ENCODE measurements at places on chromosomes 3 and 15.

DNA sequence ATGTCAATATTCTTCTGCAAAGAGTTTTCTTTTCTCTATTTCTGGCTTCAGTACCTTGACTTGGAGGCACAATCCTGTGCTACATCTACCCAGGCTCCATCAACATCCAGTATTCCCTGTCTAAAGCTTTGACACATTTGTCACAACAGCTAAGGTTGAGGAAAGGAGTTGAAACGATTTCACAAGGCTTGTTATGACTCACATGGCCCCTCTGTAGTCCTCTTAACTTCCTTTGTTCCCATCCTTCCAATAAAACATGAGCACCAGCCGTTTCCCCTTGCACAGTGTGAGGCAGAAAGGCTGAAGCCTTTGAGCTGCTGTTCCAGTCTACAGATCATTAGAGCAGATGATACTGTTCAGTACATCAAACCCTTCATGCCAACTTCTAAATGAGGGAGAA, 163.0 kb upstream of the TMCO5A start:
- DNase-seq = no peak

DNA sequence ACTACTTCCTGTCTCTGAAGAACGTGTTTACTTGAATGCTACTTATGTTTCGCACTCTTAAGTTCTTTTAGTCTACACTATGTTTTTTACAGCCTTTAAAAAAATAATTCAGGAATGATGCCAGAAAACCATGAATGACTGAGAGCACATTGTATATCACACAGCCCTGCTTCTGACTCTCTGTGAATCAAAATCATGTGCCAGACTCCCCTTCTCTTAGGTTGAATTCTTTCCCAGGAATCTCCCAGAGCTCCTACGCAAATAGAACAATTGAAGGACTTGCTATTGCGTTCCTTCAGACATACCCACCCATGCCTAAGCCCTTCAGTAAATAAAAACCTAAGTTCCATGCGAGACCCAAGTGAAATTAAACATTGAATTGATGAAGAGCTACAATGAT, 782.0 kb upstream of the ALCAM start:
- DNase-seq = no peak

- no peak for DNase-seq
Observed at GRCh38 chr15:42741710-42742109, 4.8 kb upstream of the CDAN1 start.

- DNase-seq = no peak
Observed at GRCh38 chr3:54273791-54274190, 151.4 kb downstream of the CACNA2D3 start.

DNA sequence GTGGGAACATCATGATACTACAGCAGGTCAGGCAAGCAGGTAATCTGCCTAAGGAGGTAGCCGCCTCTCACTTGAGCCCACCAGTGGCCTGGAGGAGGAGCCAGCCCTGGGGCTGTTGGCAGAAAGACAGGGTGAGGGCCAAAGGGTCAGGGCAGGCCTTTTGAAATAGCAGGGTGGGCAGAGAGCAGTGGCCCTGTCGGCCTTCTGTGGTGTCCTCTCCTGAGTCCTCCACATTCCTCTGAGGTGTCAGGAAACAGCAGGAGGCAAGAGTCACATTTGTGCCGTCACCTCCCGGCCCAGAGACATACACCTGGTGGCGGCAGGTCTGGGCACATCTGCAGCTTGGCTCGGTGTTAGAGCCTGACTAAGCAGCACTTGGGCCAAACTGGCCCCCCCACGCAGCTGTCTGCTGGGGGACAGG, 3.9 kb upstream of the BNC1 start:
- no peak for DNase-seq

DNA sequence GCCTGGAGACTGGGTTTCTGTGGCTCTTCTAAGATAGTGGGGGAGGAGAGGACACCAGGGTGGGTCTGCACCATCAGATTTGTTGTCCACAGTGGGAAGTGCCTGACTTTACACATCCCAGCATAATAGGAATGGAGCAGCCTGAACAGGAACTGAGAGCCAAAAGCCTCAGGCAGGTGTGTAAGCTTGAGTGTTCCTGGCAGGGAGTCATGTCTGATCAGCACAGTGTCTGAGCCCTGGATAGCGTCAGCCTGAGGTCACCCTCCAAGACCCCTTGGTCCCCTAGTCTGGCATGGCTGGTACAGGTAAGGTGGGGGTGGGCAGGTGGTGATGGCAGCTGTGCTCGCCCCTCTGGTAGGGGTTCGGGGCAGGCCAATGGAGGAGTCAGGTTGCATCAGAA, 20.2 kb downstream of the INSYN1 start:
- no peak for DNase-seq

Measured in muscle of back (tissue), 13 donors.